ENCODE measurements at places on chromosomes 16 and 17. TPM values are rescaled to one million over a fixed set of nuclear protein-coding genes. Genes with fewer than 3 reads are reported as not detected.

Gene SCGB1C2
- not detected for total RNA-seq

DNA sequence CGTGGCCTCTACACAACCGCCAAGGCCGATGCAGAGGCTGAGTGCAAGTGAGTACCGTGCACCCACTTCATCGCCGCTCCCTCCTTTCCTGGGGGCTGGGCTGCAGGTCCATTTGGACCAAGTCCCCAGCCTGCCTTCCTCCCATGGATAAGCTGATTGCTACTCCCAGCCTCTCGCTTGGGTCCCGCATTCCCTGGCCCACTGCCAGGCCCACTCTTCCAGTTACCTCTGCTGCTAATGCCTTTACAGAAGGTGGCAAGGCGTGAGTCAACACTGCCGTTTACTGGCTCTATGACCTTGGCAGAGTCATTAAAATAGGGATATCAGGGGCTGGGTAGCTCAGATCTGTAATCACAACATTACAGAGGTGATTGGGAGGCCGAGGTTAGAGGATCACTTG lies 11.2 kb downstream of the SULT1A2 start:
- H3K4me3 ChIP-seq: no peak overlapping the region
- no peak overlapping the region for H3K27ac ChIP-seq
- H3K4me1 ChIP-seq: no peaks in the 10 kb centered on the region
- no peak for DNase-seq
- no peaks in the 10 kb centered on the region for H3K27me3 ChIP-seq

Gene UTS2R
- total RNA-seq: not detected

DNA sequence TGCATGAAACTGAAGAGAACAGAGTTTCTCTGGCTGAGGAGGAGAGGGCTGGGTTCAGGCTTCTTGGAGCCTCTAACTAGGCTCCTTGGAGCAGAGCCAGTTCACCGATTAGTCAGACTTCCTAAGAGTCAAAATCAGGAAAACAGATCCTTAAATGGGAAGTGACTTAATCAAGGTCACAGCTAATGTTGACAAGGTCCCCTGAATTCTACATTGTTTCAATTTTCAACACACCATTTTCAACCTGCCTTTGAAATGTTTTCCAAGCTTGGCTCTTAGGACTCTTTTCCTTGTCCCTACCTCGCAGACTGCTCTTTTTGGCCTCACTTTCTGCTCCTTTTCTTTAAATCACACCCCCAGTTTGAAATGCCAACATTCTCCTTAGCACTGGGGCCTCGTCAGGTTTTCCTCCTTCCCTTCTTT lies 16.3 kb downstream of the MYL4 start:
- H3K36me3 ChIP-seq: peaks cover 2% of the 10 kb centered on the region
- no peak overlapping the region for H3K4me3 ChIP-seq
- H3K27ac ChIP-seq: no peak overlapping the region

Gene CCL7
- not detected for total RNA-seq

DNA sequence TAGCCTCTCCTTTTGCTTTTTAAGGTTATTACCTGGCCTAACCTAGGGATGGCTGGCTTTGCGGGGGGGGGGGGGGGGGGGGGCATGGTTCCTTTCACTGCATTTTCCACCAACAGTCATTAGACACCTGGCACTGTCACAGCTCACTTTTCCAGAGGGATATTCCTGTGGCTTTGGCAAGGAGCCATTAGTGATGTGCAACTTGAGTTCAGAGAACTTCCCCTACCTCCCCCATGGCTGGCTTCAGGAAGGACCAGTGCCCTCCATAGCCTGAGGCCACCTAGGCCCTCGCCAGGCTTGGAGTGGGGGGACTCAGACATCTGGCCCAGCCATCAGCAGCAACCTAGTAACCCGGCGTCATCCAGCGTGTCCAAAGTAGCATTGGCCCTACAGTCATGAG lies 234.6 kb downstream of the CPPED1 start:
- no peak overlapping the region for H3K27ac ChIP-seq
- H3K4me3 ChIP-seq: no peak overlapping the region
- H3K4me1 ChIP-seq: peaks cover 24% of the 10 kb centered on the region
- no peaks in the 10 kb centered on the region for H3K27me3 ChIP-seq

Gene TMEM92
- total RNA-seq: not detected

- H3K27me3 ChIP-seq: peaks cover 33% of the 10 kb centered on the region
- DNase-seq: no peak
- H3K4me1 ChIP-seq: peaks cover 15% of the 10 kb centered on the region
- no peaks in the 10 kb centered on the region for H3K36me3 ChIP-seq
Observed at GRCh38 chr16:4954714-4955113, 3.4 kb upstream of the SEC14L5 start.

- DNase-seq: no peak
- no peaks in the 10 kb centered on the region for H3K36me3 ChIP-seq
- no peak overlapping the region for H3K27ac ChIP-seq
- H3K27me3 ChIP-seq: peaks cover 6% of the 10 kb centered on the region
- H3K4me3 ChIP-seq: no peak overlapping the region
Observed at GRCh38 chr16:65061935-65062518, 59.8 kb downstream of the CDH11 start.

DNA sequence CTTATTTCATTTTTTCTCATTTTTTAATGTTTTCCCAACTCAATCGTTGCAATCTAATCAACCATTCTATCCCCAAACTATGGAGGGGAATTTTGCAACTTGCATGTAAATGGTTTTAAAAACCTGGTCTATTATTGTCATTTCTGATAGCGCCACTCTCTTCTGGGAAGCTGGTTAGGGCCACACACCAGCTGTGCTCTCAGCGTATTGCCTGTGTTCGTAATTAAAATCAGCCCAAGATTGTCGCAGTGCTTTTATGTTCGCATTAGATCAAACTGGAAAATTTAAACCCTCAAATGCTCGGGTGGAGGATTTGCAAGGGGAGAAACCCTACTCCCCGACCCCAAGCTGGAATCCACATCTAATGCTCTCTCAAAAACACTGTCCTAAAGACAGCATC lies 123.5 kb upstream of the CACNG5 start:
- H3K27ac ChIP-seq: no peak overlapping the region
- no peak overlapping the region for H3K4me3 ChIP-seq
- no peak for DNase-seq
- peaks cover 20% of the 10 kb centered on the region for H3K4me1 ChIP-seq
- H3K27me3 ChIP-seq: no peaks in the 10 kb centered on the region
- peaks cover 17% of the 10 kb centered on the region for H3K36me3 ChIP-seq

Gene GSG1L
- not detected for total RNA-seq

Gene EFCAB13
- 5.0 TPM for total RNA-seq

- H3K36me3 ChIP-seq: peaks cover 15% of the 10 kb centered on the region
- H3K4me3 ChIP-seq: no peak overlapping the region
- H3K27ac ChIP-seq: no peak overlapping the region
- H3K27me3 ChIP-seq: no peaks in the 10 kb centered on the region
Observed at GRCh38 chr16:11121083-11121608, 134.9 kb downstream of the SOCS1 start.

Gene HCRT
- total RNA-seq: not detected

DNA sequence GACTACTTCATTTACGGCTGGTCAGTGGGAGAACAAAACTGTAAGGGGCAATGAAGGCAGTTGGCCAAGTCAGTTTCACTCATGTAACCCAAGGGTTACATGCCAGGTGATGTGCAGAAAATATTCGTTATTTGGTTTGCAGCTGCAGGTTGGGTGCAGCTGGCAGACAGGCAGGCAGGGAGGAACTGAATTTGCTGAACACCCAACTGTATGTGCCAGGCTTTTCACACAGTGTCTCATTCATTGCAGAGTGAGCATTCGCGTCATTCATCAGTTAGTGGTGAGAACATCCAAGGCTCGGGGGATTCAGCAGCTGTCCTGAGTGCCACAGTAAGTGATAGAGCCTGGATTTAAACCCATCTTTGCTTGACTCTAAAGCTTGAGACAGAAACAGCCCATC lies 59.7 kb downstream of the ABCC6 start:
- no peaks in the 10 kb centered on the region for H3K36me3 ChIP-seq
- no peaks in the 10 kb centered on the region for H3K27me3 ChIP-seq
- no peak overlapping the region for H3K4me3 ChIP-seq
- no peak overlapping the region for H3K27ac ChIP-seq
- H3K4me1 ChIP-seq: no peaks in the 10 kb centered on the region
- DNase-seq: no peak

Gene DHODH
- 25.4 TPM for total RNA-seq

Gene KLHL10
- total RNA-seq: 0.30 TPM

GRCh38 chr17:59516451-59516850 lies 49.0 kb upstream of the DHX40 start:
- no peaks in the 10 kb centered on the region for H3K36me3 ChIP-seq
- H3K27ac ChIP-seq: no peak overlapping the region
- peaks cover 1% of the 10 kb centered on the region for H3K4me1 ChIP-seq
- no peak overlapping the region for H3K4me3 ChIP-seq
- DNase-seq: no peak

DNA sequence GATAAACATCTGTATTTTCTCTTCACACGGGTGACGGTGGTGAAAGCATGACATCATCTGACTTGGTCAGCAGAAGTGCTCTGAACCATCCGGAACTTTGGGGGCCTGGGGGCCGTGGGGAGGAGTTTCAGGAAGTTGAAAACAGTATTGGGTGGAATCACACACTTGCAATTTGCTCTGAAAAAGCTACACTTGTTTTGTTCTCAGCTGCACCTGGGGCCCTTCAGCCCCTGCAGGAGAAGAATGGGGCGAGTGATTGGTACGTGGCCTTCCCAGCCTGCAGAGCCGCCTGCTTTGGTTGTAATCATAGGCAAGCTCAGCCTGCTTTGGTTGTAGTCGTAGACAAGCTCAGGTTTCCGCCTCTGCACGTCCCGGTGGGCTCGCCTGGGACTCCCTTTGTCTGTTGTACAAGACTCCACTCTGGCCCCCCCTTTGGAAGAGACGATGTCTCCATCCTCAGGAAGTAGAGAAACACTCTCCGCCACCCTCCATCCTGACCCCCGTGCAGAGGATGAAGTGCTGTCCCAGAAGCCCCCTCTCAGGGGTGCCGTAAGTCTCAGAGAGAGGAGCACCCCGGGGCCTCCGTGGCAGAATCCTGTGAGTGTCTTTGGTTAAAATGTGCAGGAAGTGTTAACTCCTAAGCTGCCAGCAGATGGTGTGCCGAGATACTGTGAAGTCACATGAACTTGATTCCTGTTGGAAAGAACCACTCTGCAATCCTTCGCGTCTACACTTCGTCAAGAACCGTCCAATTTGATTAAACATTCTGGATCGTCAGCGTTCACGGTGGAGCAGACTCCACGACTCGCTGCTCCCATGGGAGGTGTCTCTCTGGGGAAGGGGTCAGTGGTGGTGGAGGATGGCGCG lies 5.4 kb downstream of the BANP start:
- no peaks in the 10 kb centered on the region for H3K27me3 ChIP-seq
- DNase-seq: peak; percentile 75
- peaks cover 83% of the 10 kb centered on the region for H3K4me1 ChIP-seq
- peak overlapping the region; percentile 85 for H3K4me3 ChIP-seq

- peaks cover 19% of the 10 kb centered on the region for H3K4me1 ChIP-seq
- H3K27ac ChIP-seq: no peak overlapping the region
- H3K36me3 ChIP-seq: peaks cover 10% of the 10 kb centered on the region
- H3K27me3 ChIP-seq: no peaks in the 10 kb centered on the region
Observed at GRCh38 chr17:28112606-28113005, 70.1 kb downstream of the NLK start.

DNA sequence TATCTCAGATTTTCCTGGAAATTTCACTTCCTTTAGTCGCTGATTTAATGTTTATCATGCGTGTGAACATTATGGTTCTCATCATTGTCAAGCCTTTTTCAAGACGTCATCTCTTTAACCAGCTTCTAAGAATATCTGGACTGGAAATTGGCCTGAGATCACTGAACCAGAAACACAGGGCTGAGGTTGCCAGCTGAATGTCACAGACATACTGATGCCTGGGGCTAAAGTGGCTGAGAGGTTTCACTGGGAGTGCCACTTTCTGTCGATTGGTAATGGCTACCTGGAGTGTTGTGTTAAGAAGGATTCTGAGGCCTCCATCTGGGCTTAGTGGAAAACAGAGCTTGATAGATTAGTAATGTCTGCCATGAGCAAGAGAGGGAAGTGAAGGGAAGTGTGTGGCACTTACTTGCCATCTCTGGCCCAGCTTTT lies 54.2 kb downstream of the CRISPLD2 start:
- no peaks in the 10 kb centered on the region for H3K4me1 ChIP-seq
- DNase-seq: no peak
- no peaks in the 10 kb centered on the region for H3K27me3 ChIP-seq
- no peaks in the 10 kb centered on the region for H3K36me3 ChIP-seq
- no peak overlapping the region for H3K4me3 ChIP-seq

Gene MPV17L
- total RNA-seq: 0.21 TPM

Gene ADAP2
- 0.19 TPM for total RNA-seq

DNA sequence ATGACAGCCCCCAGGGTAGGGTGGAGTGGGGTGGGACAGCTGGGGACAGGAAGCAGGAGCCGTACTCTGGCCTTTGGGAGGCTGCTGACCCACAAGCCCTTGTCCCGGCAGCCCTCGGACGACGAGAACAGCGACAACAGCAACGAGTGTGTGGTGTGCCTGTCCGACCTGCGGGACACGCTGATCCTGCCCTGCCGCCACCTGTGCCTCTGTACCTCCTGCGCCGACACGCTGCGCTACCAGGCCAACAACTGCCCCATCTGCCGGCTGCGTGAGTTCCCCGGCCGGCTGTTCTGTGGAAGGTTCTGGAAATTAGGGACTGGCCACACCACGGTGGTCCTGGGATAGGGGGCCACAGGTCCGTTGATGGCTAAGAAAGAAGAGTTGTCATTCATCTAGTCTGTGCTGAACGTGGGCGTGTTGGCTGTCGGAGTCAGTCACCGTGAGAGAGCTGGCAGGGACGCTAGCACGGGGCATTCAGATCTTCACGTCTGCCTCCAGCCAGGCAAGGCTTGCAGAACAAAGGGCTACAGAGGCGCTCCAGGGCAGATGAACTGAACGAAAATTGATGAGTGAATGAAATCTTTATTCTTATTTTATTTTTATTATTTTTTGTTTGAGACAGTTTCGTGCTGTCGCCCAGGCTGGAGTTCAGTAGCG lies 19.8 kb upstream of the NUDT16L1 start:
- H3K27me3 ChIP-seq: no peaks in the 10 kb centered on the region
- H3K4me3 ChIP-seq: no peak overlapping the region
- DNase-seq: no peak
- H3K36me3 ChIP-seq: peaks cover 22% of the 10 kb centered on the region

DNA sequence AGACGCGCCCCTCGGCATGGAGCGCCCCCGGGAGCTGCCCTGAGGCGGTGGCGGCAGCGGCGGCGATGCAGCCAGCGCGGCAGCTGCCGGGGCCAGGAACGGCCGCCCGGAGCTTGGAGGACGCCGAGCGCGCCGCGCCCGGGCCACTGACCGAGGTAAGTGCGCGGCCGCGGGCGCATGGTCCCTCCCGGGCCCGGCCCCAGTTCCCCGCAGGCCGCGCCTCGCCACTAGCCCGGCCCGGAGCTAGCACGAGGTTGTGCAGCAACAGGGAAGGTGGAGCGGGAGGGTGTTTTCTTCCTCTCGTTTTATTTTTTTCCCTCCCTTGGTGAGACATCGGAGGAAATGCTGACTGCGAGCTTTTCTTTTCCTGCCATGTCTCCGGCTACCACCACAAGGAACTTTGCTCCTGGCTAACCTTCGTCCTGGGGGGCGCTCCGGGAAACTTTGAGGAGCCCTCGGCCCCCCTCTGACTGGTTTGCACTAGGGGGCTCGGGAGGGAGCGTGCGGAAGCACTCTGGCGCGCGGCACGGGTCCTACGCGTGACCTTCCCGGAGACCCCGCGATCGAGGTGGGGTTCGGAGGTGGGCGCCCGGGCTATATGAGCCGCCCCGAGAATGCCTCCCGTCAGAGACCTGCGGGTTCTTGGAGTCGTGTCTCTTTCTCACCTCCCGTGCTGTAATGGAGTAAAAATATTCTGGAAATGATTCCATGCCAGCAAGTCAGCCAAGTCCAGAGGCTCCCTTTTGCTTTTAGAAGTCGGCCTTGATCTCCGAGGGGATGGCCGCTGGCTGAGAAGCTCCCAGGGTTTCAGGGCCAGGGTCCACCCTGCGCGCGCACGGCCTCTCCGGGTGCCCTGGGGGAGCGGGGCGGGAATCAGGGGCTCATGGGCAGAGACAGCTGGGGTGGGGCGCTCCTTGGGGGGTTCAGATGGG lies 868 bp downstream of the KCNJ12 start:
- H3K4me1 ChIP-seq: peaks cover 1% of the 10 kb centered on the region
- H3K36me3 ChIP-seq: no peaks in the 10 kb centered on the region
- peaks cover 38% of the 10 kb centered on the region for H3K27me3 ChIP-seq
- no peak overlapping the region for H3K27ac ChIP-seq
- DNase-seq: no peak

Measured in activated naive CD8-positive, alpha-beta T cell treated with anti-CD3 and anti-CD28 coated beads for 36 hours (primary cell).